ENCODE measurements at places on chromosomes 11 and 22.

DNA sequence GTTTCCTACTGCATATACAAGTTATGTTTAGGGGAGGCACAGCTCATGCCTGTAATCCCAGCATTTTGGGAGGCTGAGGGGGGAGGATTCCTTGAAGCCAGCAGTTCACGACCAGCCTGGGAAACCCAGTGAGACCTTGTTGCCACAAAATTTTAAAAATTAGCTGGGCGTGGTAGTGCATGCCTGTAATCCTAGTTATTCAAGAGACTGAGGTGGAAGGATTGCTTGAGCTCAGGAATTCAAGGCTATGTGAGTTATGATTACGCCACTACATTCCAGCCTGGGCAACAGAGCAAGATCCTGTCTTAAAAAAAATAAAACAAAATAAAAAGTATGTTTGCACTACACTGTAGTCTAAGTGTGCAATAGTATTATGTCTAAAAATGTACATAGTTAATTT, 108.8 kb upstream of the TEAD1 start:
- no peaks in the 10 kb centered on the region for H3K27me3 ChIP-seq
- no peaks in the 10 kb centered on the region for H3K36me3 ChIP-seq
- no peak for DNase-seq
- no peak overlapping the region for H3K27ac ChIP-seq
- no peak overlapping the region for H3K4me3 ChIP-seq
- H3K4me1 ChIP-seq: no peaks in the 10 kb centered on the region

- H3K36me3 ChIP-seq: no peaks in the 10 kb centered on the region
- no peak overlapping the region for H3K27ac ChIP-seq
- no peak for DNase-seq
- H3K4me3 ChIP-seq: no peak overlapping the region
- no peaks in the 10 kb centered on the region for H3K27me3 ChIP-seq
- H3K4me1 ChIP-seq: peaks cover 8% of the 10 kb centered on the region
Observed at GRCh38 chr11:76724171-76724768, 53.7 kb upstream of the LRRC32 start.

DNA sequence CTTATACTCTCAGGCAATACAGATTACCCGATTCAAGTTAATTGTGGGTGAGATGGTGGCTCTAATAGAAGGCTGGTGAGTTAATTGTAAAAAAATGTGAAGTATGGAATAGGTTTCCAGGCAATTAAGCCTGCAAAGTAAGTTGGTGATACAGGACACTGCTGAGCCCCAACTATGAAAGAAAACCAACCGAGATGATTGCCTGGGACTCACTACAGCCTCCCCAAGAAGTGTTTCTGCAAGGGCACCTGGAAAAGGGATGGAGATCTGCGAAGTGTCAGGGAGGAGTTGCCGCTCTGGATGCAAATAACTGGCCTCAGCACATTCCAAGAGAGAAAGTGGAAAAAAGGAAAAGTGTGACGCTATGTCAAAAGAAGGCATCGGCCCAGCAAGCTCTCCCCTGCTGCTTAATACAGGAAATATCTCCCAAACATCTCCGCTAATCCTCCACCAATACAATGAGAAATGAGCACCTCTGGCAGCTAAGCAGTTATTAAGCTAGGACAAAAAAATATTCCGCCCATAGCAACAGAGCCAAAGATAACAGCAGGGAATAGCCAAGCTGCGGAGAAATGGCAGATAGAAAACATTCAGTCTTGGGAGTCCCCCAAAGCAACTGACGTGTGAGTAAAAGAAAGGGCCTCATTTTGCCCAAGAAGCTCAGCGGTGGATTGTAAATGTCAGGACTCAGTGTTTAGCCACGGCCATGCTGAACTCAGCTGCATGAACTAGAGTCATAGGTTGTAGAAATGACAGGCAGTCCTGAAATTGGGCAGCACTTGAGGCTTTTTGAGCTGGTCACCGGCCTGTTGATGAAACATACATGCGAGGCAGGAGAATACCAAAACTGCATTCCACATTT, 133.7 kb downstream of the SNX19 start:
- H3K36me3 ChIP-seq: no peaks in the 10 kb centered on the region
- H3K27ac ChIP-seq: peak overlapping the region; percentile 1
- no peaks in the 10 kb centered on the region for H3K27me3 ChIP-seq
- H3K4me1 ChIP-seq: peaks cover 10% of the 10 kb centered on the region
- no peak for DNase-seq
- H3K4me3 ChIP-seq: no peak overlapping the region

DNA sequence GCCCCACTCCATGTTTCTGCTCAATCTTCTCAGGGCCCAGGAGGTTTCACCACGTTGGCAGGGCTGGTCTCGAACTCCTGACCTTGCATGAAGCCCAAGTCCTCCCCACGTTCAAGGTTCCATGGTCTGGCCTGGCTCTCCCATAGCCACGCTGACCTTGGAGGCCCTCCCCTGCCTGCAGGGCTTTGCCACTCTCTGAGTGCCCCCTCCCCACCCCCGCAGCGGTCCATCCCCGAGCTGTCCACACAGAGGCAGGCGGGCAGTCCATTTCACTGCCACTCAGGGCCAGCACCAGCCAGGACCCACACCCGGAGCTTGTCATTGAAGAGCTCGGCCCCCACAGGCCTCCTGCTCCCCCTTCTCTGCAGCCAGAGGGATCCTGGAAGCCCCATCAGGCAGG, 30.7 kb downstream of the ARHGAP8 start:
- no peaks in the 10 kb centered on the region for H3K4me1 ChIP-seq
- no peaks in the 10 kb centered on the region for H3K36me3 ChIP-seq
- DNase-seq: no peak

GRCh38 chr22:23531966-23532705, 48.0 kb downstream of the IGLL1 start:
- H3K27ac ChIP-seq: no peak overlapping the region
- peaks cover 2% of the 10 kb centered on the region for H3K27me3 ChIP-seq
- DNase-seq: no peak

- no peak overlapping the region for H3K4me3 ChIP-seq
- H3K36me3 ChIP-seq: no peaks in the 10 kb centered on the region
- H3K27ac ChIP-seq: no peak overlapping the region
- DNase-seq: no peak
- H3K4me1 ChIP-seq: no peaks in the 10 kb centered on the region
Observed at GRCh38 chr11:44424841-44425240, 114.9 kb upstream of the ALX4 start.

DNA sequence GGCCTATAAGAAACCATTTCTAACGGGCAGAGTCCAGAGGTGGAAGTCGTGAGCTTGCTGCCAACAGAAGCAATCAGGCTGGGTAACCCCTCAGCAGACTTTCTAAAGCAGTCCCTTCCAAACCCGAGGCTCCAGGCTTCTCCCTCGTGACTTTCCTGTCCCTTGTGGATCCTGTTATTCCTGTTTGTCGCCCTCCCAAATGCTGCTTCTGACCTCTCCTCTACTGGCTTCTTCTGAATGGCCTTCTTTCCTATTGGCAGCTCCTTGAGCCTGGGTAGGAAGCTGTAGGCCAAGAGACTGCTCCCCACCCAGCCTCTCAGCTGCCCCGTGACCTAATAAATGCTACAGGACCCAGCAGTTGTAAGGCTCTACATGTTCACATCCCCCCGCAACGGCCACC, 35.0 kb downstream of the MAFF start:
- peaks cover 58% of the 10 kb centered on the region for H3K4me1 ChIP-seq
- H3K36me3 ChIP-seq: no peaks in the 10 kb centered on the region
- H3K4me3 ChIP-seq: no peak overlapping the region
- no peaks in the 10 kb centered on the region for H3K27me3 ChIP-seq
- no peak overlapping the region for H3K27ac ChIP-seq
- peak; percentile 38 for DNase-seq

GRCh38 chr22:29344137-29344536, 28.6 kb upstream of the RASL10A start:
- peaks cover 68% of the 10 kb centered on the region for H3K4me1 ChIP-seq
- H3K27me3 ChIP-seq: no peaks in the 10 kb centered on the region
- H3K4me3 ChIP-seq: no peak overlapping the region
- peak; percentile 87 for DNase-seq
- H3K36me3 ChIP-seq: peaks cover 71% of the 10 kb centered on the region
